Germinal center (tissue), 1 donor: ENCODE measurements at places on chromosomes 5 and 9.

GRCh38 chr5:74651710-74652109, 11.2 kb upstream of the ENC1 start:
- no peak for DNase-seq

DNA sequence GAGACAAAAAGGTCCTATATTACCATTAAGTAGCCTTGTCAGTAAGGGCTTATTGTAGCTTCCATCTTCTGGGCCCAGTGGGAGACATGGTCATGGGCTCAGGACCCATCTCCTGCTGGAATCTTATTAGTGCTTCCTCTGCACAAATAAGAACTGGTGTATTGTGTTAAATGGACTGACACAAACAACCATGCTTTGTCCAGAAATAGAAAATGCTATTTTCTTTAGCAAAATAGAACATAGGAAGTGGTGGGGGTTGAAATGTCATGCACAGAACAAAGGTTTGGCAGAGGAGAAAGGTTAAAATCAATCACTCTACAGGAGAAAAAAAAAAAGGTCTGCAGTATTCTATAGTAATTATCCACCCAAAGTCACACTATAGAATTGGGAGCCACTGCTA, 252.2 kb downstream of the ELAVL2 start:
- no peak for DNase-seq

- DNase-seq, result no peak
Measured at GRCh38 chr5:61974680-61975079, 331.3 kb upstream of the KIF2A start.

DNA sequence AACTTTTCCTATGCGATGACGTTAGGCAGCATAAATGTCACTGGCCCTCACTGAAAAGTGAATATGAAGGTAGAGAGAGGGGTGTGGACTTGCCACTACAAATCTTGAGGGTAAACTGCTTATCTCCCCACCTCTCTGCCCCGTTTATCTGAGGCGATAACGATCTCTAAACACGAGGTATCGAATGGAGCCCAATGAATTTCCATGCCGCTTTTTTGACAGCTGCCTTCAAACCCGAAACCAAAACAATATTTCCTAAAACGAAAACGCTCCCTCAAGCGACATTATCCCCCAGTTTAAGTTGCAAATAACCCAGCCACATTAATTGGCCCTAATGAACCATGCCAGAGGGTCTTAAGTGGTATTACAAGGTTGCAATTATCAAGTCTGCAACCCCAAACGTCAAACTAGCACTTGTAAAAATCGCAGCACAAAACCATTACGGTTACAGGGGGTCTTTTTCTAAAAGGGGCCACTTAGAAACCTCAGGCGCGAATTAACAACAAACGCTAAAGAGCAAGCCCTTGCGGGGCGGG, 1.4 kb downstream of the NR3C1 start:
- DNase-seq, result no peak

DNA sequence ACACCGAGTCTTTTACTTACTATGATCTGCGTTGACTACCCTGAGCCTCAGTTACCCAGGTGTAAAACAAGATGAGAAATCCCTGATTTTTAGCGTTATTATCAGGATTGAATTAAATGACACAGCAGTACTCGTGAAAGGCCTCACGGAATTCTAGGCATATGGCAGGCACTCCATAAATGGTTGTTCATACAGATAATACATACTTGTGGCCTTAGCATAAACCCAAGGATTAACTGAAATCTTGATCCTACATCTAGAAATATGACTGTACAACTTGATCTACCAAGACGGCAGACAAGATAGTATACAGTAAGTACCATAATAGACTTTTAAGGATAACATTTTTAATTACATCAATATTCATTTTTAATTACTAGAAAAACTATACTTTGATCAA, 409.8 kb downstream of the BNC2 start:
- DNase-seq, result no peak

DNA sequence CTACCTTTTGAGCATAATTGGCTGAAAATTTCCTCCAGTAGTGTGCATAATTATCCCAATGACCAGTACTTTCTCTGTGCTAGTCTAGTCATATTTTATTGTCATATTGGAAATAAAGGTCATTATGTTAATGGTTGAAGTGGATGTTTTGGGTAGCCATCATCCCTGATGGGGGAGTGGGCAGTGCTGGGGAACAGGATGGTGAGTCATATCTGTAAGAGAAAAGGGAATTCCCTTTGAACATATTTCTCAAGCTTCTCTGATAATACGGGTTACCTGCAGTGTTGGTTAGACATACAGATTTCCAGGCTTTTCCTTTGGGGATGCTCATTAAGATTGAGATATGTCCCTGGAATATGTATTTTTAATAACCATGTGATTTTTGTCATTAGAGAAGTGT, 33.3 kb upstream of the SPATA31D4 start:
- no peak for DNase-seq

DNA sequence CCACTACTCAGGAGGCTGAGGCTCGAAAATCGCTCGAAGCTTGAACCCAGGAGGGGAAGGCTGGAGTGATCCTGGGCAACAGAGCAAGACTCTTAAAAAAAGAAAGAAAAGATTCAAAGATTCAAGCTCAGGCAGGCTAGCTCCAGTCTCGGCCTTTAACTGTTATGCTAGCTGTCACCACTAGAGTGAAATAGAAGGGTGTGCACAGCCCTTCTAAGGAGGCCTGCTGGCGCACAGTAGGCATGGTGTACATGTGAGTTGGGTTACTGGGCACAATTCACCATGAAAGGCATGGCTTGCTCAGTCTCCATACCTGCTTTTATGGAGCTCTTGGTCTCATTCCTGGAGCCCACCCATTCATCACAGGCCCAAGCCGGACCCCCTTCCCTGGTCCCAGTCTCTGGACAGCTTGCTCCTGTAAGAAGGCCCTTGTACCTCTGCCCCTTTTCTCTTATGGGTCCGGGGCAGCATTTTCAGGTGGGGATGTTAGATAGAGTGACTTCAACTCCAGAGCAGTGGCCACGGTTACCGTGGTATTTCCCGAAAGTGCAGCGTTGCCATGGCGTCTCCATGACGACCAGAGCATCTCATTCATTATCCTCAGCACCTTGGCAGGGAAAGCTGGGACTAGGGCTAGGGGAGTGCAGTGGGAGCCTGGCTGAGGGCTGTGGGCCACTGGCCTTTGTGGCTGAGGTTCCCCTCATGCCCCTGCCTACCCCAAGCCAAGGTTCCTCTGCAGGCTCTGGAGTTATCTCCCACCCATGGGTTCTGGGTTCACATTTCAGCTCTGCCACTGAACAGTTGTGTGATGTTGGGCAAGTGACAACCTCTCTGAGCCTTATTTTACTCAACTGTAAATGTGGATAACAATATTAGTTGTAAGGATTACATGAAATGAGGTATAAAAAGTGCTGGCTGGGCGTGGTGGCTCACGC, 5.7 kb downstream of the NDST1 start:
- DNase-seq, result no peak

DNA sequence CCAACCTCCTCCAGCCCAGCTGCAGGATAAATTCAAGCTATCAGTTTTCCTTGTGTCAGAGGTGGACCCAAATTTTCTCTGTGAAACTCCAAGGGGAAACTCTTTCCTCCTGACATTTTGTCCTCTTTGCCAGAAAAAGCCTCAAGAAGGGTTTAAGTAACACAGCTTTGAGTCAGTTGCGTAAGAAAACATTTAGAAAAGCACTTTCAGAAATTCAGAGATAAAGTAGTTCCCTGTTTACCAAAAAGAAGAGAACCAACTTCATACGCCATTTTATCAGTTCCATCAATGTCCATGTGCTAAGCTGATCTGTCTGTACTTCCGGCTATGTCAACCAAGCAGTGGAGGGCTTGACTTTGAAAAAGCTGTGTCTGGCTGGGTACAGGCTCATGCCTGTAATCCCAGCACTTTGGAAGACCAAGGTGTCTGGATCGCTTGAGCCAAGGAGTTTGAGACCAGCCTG, 19.9 kb upstream of the SUSD1 start:
- no peak for DNase-seq

- DNase-seq, result no peak
Measured at GRCh38 chr5:88518131-88519016, 249.7 kb upstream of the TMEM161B start.

GRCh38 chr5:160342413-160342941, 27.9 kb downstream of the C1QTNF2 start:
- DNase-seq, result no peak

DNA sequence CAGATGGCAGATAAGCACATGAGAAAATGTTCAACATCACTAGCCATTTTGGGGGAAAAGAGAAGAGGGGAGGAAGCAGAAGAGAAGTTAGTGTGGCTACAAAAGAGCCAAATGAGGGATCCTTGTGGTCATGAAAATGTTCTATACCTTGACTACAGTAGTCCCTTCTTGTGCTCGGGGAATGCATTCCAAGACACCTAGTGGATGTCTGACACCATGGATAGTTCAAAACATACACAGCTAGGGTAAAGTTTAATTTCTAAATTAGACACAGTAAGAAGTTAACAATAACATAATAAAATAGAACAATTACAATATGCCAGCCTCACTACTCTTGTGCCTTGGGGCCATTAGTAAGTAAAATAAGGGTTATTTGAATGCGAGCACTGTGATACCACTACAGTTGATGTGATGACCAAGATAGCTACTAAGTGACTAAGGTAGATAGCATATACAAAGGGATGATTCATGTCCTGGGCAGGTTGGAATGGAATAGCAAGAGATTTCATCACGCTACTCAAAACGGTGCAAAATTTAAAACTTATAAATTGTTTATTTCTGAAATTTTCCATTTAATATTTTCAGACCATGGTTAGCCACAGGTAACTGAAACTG, 344.1 kb downstream of the NR2F1-AS1 start:
- no peak for DNase-seq

- DNase-seq, result no peak
Measured at GRCh38 chr9:16996901-16997491, 126.5 kb upstream of the BNC2 start.

DNA sequence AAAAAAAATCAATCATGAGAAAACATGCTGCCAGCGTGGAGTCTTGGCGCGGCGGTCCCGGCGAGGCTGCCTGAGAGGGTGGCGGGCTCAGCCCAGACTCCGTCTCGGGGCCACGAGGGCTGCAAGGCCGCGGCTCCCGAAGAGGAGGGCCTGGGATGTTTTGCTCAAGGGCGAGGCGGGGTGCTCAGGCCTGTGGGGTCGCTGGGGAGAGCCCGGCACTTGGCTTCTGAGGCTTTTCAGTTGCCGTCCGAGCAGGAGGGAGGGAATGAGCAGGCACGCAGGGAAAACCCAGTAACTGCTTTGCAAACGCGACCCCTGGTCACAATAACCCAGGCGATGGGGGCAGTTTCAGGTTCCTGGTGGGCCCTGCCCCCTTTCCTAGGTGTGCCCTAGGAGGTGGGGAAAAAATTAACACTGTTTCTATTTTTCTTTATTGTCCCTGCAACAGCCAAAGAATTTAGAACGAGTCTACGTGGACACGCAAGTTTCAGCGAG, 3.2 kb upstream of the IRX2 start:
- DNase-seq, result no peak

DNA sequence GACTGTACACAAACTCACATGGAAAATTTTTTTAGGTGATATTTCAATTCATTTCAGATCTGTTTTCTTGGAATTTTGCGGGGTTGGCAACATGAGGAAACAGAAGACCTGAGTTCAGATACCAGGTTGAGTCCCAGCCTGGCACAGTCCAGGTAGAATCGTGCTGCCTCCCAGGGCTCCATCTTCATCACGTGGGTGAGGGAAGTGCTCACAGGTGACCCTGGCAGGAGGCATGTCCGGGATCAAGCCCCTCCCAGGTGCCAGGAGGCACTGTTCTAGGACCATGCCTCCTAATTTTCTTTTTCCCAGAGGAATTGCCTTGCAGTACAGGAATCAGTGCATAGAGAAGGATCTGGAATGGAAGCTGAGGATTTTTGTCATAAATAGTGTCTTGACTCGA, 318.3 kb upstream of the IRX4 start:
- DNase-seq, result no peak

GRCh38 chr5:173911623-173912022, 23.5 kb downstream of the CPEB4 start:
- DNase-seq, result no peak

- no peak for DNase-seq
Measured at GRCh38 chr9:70614786-70615463, 200.5 kb upstream of the KLF9 start.

- DNase-seq, result no peak
Measured at GRCh38 chr9:86893811-86894490, 53.4 kb downstream of the GAS1 start.

DNA sequence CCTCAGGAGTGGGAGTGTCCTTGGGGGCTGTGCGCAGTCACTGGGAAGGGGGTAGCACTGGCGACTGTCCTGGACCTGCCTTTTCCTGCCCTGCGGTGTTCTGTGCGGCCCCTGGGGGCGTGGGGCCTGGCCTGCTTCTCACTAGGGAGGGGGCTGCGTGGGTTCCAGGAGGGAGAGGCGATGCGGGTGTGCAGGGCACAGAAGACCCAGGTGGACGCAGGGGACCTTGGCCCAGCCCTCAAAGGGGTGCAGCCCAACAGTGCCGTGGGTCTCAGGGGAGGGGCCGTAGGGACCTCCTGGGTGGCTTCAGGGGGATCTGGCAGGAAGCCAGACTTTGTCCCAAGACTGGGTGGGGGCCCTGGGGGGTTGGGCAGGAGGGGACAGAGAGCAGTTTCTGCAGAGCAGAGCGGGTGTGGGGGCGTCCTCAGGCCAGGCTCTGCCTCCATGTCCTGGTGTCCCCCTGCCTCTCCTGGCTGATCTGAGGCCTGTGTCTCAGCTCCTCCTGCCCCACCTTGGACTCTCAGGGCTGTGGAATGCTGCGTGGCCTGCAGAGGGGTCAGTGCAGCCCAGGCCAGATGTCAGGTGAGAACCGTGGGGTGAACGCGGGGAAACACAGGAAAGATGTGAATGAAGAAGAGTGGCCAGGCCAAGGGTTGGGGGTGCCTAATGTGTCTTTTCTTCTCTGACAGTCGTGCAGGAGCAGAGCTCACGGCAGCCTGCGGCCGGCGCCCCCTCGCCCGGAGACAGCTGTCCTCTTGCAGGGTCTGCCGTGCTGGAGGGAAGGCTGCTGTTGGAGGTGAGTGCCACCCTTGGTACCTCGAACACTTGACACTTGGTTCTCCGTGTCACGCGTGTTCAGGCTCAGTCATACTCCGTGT, 54.6 kb downstream of the AHRR start:
- no peak for DNase-seq

GRCh38 chr9:93702261-93702660, 125.9 kb downstream of the PHF2 start:
- DNase-seq, result no peak

DNA sequence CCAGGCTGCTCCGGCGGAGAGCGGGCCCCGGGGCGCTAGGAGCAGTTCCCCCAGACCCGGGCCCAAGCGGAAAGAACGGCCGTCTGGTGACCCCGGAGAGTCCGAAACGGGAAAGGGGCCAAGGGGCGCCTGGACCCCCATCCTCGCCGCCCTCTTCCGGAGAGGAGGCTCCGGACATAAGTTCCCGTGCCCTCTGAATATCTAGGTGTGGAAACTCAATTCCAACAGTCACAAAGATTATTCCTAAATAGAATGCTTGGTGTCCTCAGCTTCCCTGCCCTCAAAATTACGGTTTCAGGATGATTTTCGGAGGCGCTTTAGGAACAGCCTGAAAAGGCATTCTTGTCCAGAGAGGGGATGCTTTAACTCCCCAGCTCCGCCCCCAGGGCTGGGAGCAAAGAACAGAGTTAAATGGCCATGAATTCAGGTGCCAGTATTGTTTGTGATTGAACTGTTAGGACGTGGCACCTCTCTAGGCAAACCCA, 681 bp upstream of the LHFPL2 start:
- no peak for DNase-seq
